ENCODE measurements at places on chromosomes 2 and 18.

DNA sequence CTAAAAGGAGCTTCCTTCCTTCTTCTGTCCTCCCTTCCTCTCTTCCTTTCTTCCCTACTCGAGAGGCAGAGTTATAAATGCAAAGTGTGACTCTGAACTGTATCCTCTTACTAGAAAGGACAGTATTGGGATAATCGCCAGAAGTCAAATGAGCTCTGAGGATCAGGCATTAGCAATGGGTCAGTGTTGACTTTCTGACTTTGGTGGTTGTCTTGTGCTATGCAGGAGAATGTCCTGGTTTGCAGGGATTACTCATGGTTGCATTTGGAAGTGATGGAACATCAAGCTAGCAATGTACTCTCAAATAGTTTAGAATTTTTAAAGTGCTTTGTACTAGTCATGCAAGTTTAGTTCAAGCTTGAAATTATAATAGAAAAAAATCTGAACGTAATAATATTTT, 115.6 kb downstream of the TXNL1 start:
- DNase-seq: no peak

- DNase-seq: no peak
These were observed 68.2 kb downstream of the LRATD1 start for GRCh38 chr2:14700753-14701152.

GRCh38 chr2:157291018-157291417, 33.5 kb downstream of the GALNT5 start:
- no peak for DNase-seq

GRCh38 chr2:30185178-30185577, 38.4 kb downstream of the YPEL5 start:
- no peak for DNase-seq

DNA sequence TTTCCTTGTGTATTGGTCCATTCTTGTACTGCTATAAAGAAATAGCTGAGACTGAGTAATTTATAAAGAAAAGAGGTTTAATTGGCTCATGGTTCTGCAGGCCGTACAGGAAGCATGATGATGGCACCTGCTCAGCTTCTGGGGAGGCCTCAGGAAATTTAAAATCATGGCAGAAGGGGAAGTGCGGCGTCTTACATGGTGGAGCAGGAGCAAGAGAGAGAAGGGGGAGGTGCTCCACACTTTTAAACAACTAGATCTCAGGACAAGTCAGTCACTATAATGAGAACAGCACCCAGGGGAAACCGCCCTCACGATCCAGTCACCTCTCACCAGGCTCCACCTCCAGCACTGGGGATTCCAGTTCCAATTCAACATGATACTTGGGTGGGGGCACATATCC, 54.3 kb downstream of the MSH2 start:
- DNase-seq: no peak

GRCh38 chr2:219561179-219562048, 9.9 kb downstream of the OBSL1 start:
- DNase-seq: no peak

- no peak for DNase-seq
These were observed 38.9 kb downstream of the DNMT3A start for GRCh38 chr2:25302758-25303375.

DNA sequence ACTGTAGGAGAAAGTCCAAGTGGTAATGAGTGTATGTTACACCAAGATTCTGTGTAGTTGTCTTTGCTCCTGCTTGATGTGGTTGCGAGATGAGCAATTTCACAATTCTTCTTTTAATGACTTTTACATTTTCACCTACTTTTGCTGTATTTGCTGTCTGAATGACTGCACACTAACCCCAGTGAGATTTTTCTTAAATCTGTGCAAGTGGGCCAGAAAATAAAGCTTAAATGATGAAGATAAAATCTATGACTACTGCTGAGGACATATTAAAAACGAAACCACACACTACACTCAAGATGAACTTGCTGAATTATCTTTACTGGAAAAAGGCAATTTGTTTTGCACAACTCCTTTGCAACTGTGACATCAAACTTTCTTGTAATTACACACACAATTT, 4.1 kb downstream of the LDAH start:
- no peak for DNase-seq

DNA sequence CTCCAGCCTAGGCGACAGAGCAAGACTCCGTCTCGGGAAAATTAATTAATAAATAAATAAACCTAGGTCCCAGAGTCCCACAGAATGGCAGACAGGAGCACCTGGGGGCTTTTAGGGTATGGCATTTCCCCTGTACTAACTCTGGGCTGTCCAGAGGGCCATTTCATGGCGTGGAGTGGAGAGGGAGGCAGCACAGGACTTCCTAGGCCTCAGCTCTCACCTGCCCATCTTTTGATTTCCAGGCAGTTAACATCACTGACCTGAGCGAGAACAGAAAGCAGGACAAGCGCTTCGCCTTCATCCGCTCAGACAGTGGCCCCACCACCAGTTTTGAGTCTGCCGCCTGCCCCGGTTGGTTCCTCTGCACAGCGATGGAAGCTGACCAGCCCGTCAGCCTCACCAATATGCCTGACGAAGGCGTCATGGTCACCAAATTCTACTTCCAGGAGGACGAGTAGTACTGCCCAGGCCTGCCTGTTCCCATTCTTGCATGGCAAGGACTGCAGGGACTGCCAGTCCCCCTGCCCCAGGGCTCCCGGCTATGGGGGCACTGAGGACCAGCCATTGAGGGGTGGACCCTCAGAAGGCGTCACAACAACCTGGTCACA, 5.1 kb downstream of the IL1RN start:
- no peak for DNase-seq

DNA sequence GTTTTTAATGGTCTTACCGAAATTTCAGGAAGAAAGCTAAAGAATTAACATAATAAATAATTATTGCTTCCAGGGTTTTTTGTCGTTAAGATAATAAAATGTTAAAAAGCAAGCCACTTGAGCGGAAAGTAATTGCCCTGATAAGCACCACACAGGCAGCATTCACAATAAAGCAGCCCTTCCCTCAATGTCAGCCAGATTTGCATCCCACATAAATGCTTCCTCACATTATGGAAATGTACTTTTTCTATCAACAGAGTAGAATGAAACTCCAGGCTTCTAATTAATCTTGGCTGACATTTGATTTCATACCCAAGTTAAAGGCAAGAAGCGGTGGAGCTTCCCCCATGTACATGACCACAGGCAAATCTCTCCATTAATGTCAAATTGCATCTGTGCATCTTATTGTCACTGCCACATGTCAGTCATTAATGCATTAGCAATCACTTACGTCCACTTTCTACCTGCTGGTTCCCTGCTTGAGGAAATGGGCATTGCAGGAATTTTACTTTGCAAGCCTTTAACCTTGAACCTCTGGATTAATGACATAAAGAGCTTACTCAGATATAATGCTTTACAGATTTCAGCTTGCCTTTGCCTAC, 26.2 kb downstream of the PTPRM start:
- no peak for DNase-seq

DNA sequence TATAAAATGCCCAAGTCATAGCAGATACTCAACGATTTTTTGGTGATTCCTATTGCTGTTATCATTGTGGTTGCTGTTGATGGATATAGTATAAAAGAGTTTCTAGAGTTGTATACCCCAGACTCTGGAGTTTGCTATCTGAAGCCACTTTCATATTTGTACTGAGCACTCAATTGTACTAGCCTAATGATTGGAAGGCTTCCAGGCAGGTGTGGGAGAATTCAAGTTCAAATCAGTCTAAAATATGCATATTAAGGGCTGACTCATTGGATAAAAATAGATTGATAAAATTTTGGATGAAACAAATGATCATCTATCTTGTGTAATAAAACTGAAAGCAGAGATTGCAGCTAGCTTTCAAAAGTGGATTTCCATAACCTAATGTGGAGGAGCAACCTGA, 122.9 kb downstream of the NEB start:
- DNase-seq: no peak

- DNase-seq: no peak
These were observed 21.6 kb downstream of the PID1 start for GRCh38 chr2:229249536-229249935.

- no peak for DNase-seq
These were observed 726.4 kb upstream of the SOX11 start for GRCh38 chr2:4965556-4966320.

All from 8988T (cell line).